ENCODE measurements at places on chromosomes 5 and 9. TPM values are rescaled to one million over a fixed set of nuclear protein-coding genes. Genes with fewer than 3 reads are reported as not detected.

The TBCA gene
- 270 TPM for polyA plus RNA-seq

The PAPPA gene
- polyA plus RNA-seq: 3.5 TPM

The PCDHB15 gene
- polyA plus RNA-seq: 12.5 TPM

The IL17B gene
- polyA plus RNA-seq: 1.4 TPM

The STKLD1 gene
- polyA plus RNA-seq: 4.4 TPM

The HSD17B3 gene
- polyA plus RNA-seq: 1.4 TPM

DNA sequence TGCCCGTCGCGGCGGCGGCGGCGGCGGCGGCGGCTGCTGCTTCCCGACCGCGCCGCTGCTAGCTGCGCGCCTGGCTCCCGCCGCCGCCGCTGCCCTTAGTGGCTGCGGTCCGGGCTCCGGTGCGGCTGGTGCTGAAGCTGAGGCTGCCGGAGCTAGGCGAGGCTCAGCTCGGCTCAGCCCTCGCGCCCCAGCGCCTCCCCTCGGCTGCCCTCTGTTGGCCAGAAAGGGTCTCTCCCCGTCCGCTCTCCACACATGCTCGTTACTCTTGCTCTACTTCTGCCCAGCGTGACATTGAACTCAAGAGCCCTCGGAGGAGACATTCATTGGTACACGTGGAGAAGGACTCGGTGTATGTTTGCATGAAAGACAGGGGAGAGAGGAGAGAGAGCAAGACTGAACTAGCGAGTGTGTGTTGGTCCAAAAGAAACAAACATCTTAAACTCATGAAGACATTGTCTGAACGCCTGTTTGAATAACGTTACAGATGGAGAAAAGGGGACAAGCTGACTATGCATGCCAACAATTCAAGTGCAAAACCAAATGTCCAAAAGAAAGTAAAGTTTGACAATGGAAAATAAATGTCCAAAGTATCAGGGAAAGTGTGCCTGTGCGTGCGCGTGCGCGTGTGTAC, at the start of gene HCN1:
TSS of gene HCN1 (minus strand) at position 175 of the 631 bp plus-strand sequence.
- DNase-seq: peak; percentile 75

DNA sequence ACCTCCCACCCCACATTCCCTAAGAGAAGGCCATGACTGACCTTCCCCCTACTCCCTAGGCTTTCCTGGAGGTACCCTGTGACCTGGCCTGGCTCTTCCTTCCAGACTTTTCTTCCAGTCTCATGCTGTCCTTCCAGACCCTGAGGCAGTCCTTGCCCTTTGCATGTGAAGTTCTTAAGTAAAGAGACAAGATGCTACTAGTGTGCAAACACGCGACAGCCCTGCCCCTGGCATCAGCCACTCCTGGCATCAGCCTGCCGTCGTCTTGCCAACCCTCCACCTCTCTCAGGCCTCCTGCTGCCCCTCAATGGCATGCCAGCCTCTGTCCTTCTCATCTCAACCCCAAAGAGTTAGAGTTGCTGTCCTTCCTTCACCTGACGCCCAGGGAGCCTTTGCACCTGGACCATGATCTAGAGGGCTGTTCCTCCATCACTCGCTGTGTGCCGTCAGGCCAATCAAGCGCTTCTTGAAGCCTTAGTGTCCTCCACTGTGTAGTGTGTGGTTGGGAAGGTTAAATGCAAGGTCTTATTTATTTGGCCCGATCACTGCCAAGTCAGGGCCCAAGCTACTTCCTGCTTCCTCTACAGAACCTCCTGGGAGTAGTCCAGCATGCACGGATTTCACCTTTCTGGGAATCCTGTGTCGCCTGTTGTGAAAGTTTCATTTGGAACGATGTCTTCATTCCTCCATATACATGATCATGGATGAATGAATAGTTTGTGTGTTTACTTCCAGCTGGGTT, 61.9 kb downstream of the WWC1 start:
- DNase-seq: no peak

DNA sequence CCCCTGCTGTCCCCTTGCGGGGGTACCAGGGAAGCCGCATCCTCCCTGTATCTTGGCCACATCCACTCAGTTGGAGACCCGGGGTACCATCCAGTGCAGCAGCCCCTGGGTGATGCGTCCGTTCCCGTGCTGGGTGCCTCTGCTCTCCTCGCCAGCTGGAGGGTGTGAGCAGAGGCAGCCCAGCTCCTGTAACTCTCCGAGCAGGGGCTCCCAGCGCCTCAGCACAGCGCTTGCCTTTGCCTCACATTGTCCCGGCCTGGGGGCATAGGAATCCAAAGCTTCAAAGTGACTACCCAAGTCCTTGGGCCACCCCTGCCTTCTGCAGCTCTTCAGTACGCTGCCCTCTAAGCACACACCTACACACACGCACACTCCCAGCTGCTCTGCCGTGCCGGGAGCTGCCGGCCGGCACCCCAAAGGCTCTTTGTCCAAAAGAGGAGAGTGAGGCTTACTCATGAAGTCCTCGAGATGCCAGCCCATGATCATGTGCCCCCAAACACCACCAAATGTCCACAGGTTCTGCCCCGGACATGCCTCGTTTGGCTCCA, 733 bp downstream of the ANGPTL2 start:
- no peak for DNase-seq

DNA sequence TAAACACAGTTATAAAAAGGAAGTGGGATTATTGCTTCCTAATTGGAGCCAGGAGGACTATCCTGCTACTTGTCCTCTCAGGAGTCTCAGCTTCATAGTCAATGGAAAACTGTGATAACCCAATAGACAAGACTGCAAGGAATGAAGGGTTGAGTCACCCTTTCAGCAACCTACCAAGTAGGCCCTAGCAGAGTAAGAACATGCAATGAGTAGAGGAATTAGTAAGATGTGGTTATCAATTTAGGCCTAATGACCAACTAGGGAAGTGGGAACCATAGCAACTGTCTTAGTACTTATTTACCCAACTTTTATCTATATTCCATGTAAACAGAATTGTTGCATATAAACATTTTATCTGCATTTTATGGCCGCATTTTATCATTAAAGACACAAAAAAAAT, 310.1 kb downstream of the RFX3 start:
- no peak for DNase-seq

DNA sequence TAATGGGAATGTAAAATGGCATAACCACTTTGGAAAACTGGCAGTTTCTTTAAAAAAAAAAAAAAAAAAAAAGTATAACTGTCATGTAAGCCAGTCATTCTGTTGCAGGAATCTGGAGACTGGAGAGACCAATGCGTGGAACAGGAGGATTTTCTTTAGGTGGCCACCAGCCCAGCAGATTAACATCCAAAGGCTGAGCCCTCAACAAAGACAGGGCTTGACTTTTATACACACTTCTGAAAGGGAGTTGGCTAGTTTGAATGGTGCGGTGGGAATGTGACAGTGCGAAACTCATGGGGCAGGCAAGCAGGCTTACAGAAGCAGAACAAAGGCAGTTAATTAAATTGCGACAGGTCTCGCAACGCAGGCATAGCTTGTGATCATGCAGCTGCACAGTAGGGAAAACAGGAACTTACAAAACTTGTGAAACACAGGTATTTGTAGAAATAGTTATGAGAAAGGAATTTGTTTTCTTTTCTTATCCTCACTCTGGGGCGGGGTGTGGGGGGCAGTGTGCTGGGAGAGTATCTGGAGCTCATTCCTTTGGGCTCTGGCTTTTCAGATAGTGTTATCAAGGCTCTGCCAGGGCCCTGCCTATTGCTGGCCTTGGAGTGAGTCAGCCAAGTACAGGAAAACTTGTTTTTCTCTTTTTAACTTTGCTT, 12.0 kb downstream of the UIMC1 start:
- no peak for DNase-seq

- no peak for DNase-seq
Observed at GRCh38 chr5:179798144-179798770, 4.5 kb downstream of the LTC4S start.

DNA sequence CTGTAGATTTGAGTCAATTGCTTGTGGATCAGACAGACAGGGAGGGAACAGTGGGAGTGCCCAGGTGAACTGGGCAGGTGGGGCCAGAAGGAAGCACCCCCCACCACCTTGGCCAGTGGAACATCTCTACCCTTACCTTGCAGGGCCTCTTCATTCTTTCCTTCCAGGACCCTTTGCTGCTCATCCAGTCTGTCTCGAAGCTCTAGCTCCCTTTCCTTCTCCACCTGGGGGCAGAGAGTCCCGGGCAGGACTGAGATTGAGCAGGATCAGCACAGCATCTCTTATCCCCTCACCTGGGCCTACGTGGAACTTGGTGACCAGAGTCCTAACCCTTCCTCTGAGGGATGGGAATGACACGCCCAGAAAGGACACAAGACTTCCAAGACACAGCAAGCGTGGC, 25.0 kb downstream of the CCDC69 start:
- no peak for DNase-seq

DNA sequence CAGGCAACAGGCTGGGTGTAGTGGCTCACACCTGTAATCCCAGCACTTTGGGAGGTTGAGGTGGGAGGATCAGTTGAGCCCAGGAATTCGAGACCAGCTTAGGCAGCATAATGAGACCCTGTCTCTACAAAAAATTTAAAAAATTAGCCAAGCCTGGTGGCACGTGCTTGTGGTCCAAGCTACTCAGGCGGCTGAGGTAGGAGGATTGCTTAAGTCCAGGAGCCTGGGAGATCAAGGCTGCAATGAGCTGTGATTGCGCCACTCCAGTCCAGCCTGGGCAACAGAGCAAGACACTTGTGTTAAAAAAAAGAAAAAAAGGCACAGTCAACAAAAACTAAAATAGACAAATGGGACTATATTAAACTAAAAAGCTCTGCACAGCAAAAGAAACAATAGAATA, 29.3 kb downstream of the ATP6V0E1 start:
- DNase-seq: no peak

- DNase-seq: no peak
Observed at GRCh38 chr5:74167206-74167929, 473.2 kb downstream of the ENC1 start.

- no peak for DNase-seq
Observed at GRCh38 chr9:133332381-133332730, 3.6 kb downstream of the SURF6 start.

- DNase-seq: no peak
Observed at GRCh38 chr9:136613824-136614371, 48.8 kb upstream of the EGFL7 start.

- DNase-seq: no peak
Observed at GRCh38 chr5:22249209-22249729, 603.9 kb downstream of the CDH12 start.

DNA sequence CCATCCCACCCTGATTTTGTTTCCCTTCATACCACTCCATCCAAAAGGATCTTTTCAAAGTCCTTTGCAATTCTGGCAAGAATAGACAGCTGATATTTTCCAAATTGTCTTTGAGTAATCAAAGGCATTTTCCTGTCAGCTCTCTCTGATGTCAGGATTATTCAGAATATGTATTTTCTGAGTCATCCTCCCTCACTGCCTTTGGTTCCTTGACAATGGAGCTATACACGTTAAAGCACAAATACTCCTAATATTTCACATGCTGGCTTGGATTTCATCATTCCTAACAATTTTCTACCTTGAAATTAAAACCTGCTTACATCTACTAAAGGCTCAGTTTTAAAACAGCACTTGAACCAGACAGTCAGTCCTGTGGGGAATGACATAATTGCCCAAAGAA, 379.4 kb downstream of the GADD45G start:
- no peak for DNase-seq

- no peak for DNase-seq
Observed at GRCh38 chr5:177540438-177540837, 13.9 kb downstream of the FAM193B start.

- no peak for DNase-seq
Observed at GRCh38 chr5:134059758-134060495, 54.6 kb upstream of the TCF7 start.

Data from left kidney (tissue), 8 donors.